ENCODE measurements at places on chromosomes 12 and 14.

- DNase-seq, result peak; percentile 6
Measured at GRCh38 chr14:51697848-51698247, 46.1 kb downstream of the FRMD6 start.

- no peak for DNase-seq
Measured at GRCh38 chr14:68948686-68949600, 30.2 kb downstream of the ACTN1 start.

DNA sequence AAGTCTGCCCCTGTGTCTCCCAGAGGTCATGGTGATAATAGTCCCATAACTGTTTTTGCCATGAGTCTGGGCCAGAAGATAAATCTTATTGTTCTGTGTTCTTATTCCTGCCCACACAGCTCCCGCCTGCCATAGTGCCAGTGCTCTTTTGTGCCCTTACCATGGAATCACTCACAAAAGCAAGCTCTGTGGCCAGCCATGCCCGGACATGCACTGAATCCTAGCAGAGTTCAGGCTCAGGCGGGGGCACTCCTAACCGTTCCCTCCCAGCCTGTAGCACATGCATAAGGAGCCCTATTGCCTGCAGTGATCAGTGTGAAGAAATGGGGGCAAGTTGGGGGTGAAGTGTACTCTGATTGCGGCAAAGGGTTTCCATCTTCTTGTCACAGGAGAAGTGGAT is 33.3 kb downstream of the DHRS2 start:
- no peak for DNase-seq

DNA sequence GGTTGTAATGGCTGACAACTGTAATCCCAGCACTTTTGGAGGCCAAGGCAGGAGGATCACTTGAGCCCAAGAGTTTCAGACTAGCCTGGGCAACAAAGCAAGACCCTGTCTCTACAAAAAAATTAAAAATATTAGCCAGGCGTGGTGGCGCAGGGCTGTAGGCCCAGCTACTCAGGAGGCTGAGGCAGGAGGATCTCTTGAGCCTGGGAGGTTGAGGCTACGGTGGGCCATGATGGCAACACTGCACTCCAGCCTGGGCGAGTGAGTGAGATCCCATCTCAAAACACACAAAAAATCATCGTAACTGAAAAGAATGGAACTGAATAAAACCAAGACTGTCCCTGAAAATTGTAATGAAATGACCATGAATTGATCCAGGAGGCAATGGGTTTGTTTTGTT is 6.1 kb downstream of the CAMKK2 start:
- DNase-seq, result no peak

DNA sequence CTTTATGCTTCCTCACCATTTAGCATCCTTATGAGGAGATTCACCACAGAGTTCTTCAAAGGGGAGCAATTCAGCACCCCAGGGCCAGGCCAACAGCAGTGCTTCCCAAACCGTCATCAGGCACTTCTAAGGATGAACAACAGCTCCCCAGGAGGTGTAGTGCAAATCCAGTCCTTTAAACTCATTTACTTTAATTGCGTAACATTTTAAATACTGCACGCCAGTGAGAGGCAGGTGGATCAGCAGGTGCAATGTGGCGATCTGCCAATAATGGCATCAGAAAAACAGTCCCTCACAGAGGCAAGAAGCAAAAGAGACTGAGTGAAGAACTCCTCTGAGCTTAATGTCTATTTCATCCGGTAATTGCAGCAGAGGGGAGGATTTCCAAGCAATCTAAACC is 770.9 kb upstream of the FOXG1 start:
- no peak for DNase-seq

- DNase-seq, result no peak
Measured at GRCh38 chr14:96803958-96804357, 6.8 kb downstream of the VRK1 start.

GRCh38 chr12:110647631-110648040 is 33.7 kb downstream of the TCTN1 start:
- no peak for DNase-seq

DNA sequence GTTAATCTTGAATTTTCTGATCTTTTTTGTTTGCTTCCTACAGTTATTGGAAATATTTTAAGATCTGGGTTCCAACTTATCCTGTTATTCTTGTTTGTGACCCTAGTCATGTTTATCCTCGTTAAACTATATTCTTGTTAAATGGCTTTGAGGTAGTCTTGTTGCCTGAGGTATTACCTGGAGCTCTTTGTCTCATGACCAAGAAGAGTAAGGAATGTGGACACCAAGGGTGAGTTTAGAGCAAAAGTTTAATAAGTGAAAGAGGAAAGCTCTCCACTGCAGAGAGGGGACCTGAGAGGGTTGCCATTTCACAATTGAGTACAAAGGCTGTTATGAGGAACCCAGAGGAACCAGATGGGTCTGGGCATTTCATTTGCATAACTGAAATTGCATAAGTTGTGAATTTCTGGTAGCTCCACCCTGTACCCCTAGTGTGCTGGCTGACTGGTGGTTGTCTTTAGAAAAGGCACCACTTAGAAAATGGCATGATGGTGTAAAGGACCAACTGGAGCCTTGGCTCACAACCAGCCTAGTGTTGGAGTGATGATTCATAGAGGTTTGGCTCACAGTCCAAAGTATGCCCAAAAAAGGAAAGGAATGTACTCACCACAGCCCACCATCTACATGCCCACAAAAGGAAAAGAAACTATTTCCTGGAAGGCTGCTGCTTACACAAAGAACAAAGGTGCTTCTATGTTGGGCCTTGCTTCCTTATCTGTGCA is 36.7 kb upstream of the RESF1 start:
- DNase-seq, result no peak

DNA sequence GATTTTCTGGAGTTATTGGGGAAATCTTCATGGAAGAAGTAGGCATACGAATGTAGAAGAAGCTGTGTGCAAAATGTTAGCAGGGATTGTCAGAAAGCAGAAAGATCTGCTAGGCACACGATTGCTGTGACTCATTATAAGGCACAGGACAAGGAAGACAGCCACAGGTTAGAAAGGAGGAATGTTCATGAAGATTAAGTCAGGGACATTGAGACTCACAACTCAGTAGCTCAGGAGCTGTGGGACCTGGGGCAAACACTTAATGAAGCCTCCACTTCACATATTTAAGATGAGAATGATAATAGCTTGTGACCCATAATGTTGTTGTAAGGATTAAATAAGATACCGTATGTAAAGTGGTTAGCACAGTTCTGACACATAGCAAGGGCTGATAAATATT is 26.6 kb upstream of the RTRAF start:
- DNase-seq, result no peak

- DNase-seq, result no peak
Measured at GRCh38 chr12:31321897-31322228, 4.1 kb downstream of the SINHCAF start.

DNA sequence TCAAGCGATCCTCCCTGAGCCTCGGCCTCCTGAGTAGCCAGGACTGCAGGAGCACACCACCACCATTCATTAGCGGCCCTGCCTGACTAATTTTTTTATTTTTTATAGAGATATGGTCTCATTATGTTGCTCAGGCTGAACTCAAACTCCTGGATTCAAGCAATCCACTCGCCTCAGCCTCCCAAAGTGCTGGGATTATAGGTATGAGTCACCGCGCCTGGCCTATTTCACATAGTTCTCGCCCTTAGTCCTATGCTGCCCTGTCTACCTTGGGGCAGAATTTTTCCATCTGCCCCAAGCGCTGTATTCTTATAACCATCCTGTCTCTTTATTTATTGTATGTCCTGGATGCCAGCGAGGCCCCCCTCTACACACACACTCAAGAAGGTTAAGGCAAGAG is 50.9 kb upstream of the BCL2L14 start:
- no peak for DNase-seq

GRCh38 chr14:93708311-93708734 is 80.0 kb downstream of the PRIMA1 start:
- DNase-seq, result no peak

GRCh38 chr14:68528040-68528687 is 264.7 kb downstream of the ZFP36L1 start:
- no peak for DNase-seq

GRCh38 chr14:73785834-73786635 is 65.6 kb upstream of the PTGR2 start:
- DNase-seq, result peak; percentile 70

DNA sequence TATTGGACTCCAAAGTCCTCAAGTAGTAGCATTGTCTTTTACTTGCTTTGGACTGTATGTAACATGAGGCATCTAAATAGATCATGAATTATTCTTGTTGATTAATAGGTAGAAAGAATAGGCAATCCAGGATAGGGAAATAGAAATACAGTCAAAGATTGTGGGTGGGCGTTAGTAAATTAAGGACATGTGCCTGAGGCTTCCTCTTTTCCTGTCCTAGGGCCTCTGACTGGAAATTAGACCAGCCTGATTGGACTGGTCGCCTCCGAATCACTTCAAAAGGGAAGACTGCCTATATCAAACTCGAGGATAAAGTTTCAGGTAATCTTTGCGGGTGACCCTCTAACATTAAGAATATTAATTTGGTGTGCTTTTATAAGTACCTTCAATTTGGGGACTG is 7.6 kb downstream of the NECAP1 start:
- DNase-seq, result no peak

- no peak for DNase-seq
Measured at GRCh38 chr12:110862329-110862728, 15.5 kb downstream of the CCDC63 start.

DNA sequence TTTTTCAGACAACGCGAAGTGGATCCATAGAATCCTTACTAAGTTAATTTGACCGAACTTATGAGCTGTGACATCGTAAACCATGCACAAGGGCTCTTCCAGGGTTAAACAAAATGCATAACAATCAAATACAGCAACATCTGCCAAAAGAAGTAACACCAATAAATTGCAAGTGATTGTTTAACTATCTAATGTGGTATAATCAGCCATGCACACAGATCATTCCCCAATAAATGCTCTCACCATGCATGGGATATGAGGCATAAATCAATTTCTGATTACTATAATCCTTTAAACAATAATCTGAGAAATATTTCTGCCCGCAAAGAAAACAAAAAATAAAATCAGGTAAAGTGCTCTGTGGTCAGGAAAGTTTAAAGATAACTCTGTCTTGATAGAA is 7.7 kb upstream of the PLEKHG7 start:
- no peak for DNase-seq

GRCh38 chr12:1575408-1576401 is 18.7 kb downstream of the FBXL14 start:
- no peak for DNase-seq

- DNase-seq, result no peak
Measured at GRCh38 chr12:85836197-85837090, at the start of gene RASSF9. Gene RASSF9, minus strand, starts transcription at chr12:85836409. Its CDS starts 208 bp downstream, at chr12:85836201.

GRCh38 chr14:91869556-91869955 is 2.2 kb upstream of the TC2N start:
- DNase-seq, result no peak

- no peak for DNase-seq
Measured at GRCh38 chr12:98856897-98857540, 211.9 kb downstream of the APAF1 start.

GRCh38 chr12:4830556-4831210 is 79.0 kb upstream of the KCNA1 start:
- no peak for DNase-seq

- DNase-seq, result no peak
Measured at GRCh38 chr14:27056586-27056985, 458.8 kb upstream of the NOVA1 start.

GRCh38 chr14:75972801-75973421 is 8.9 kb downstream of the TGFB3 start:
- no peak for DNase-seq

DNA sequence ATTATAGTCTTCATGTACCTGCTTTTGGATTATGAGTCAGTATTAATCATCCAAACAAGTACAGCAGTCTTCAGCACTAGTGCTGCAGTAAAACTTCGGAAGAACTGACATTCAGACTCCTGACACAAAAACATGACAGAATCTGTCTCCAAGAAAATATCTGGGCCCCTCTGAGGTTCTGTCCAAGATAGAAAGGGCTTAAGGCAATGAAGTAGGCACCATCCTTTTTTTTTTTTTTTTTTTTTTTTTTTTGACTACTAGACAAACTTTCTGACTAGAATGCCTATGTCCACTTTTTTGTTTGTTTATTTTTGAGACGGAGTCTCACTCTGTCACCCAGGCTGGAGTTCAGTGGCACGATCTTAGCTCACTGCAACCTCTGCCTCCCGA is 112.5 kb downstream of the MED13L start:
- DNase-seq, result no peak

GRCh38 chr12:19120795-19121194 is 8.7 kb upstream of the PLEKHA5 start:
- no peak for DNase-seq

GRCh38 chr12:96807741-96808140 is 99.3 kb upstream of the NEDD1 start:
- DNase-seq, result no peak

DNA sequence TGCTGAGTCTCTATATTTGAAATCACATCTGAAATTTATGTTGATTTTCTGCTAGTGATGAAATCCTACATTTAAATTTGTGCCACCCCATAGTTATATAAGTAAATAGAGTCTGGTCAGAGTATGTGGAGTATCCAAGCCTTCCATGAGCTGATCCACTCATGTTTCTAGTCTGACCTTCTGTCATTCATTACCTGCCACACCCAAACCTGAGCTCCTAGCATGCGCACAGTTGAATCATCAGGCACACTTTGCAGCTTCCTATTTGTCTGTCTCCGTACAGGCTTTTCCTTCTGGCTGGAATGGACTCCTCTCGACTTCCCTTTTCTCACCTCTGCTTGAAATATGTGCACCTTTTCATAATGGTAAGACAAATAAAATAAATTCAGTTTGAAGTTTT is 45.3 kb upstream of the LRIG3 start:
- no peak for DNase-seq

DNA sequence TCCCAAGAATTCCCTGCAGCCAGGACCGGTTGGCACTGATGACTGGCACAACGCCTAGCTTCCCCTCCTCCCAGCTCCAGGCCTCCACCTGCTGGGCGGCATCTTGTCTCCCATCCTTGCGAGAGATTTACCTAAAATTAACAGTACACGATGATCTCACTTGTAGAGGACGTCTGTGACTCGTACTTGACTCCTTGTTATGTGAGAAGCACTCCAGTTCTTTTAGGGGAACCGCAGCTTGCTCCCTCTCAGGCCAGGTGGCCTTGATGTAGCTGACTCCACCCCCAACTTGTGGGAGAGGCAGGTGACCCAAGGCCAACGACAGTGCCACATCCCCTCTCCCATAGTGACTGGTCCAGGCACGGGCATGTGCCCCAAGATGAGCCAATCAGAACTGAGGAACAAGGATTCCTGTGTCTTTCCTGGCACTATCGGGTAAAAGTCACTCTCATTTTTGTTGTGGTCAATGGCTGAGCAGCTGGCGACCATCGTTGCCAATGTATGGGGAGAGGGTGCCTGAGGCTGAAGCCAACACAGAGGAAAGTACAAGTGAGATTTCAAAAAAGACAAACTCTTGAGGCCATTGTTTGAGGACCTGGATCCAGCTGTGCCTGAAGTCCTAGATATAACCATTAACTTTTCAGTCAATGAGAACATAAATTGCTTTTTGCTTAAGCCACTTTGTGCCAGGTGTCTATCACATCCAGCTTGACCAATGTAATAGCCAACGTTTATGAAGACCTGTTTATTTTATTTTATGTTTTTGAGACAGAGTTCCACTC is 208.7 kb downstream of the RBM19 start:
- no peak for DNase-seq
